Myocyte (in vitro differentiated cells): ENCODE measurements at places on chromosomes 1 and 21. TPM values are rescaled to one million over a fixed set of nuclear protein-coding genes. Genes with fewer than 3 reads are reported as not detected.

DNA sequence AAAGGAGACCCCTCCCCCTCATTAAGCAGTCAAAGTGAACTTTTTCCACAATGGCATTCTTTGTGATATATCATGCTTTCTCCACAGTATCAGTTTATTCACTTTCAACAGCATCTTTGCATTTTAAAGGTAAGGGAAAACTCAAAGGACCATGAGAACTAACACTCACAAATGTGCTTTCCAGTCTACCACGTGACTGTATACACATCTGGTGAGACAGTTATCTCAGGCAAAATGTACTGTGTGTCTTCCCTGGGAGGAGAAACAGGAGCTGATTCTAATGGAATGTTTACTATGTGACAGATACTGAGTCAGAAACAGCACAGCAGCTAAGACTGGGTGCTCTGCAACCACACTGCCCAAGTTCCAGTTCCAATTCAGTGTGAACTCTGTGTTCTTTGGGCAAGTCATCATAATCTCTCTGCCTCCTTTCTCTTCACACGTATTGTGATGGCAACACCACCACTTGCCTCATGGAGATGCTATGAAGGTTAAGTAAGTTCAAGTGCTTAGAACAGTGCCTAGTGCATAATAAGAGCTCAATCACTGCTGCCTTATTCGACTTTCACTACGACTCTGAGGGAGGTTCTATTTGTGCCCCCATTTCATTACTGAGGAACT is 79.0 kb downstream of the SLC45A1 start:
- DNase-seq, result peak; percentile 75

- DNase-seq, result no peak
These were observed 56.6 kb downstream of the PRKCZ start for GRCh38 chr1:2106659-2107405.

DNA sequence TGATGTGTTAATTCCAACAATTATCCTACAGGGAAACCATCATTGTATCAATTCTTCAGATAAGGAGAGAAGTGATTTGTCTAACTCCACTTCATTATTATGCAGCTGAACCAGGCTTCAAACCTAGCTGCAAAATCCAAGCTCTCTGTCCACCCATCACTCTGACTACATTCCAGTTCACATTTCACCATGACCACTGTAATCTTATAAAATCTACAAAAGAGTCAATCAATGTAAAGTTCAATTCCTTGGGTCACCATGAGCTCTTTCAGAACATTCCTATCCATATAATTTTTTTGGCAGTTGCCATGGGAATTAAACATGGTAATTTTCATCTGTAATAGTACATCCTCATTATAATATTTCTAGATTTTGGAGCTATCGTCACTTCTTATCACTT is 100.9 kb downstream of the PLPPR5 start:
- no peak for DNase-seq

- no peak for DNase-seq
These were observed 33.8 kb downstream of the CLIC6 start for GRCh38 chr21:34702341-34703170.

DNA sequence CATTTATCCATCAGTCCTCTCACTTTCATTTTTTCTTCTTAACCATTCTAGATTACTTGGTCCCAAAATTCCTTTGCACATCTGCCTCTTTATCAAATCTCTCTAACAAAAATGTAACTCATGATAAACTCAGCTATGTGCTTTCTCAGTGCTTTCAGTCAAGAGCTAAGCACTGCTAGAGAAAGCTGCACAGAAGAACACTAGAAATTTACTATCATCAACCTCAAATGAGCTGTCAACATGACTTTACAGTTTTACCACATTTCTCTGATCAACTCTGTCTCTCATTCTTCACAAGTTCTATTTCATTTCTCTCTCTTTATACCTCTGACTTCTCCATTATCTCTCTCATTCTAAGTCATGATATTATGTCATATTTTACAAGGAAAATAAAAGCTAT is 54.2 kb upstream of the PRKACB start:
- no peak for DNase-seq

- DNase-seq, result no peak
These were observed 94.7 kb downstream of the PBX1 start for GRCh38 chr1:164653705-164654104.

DNA sequence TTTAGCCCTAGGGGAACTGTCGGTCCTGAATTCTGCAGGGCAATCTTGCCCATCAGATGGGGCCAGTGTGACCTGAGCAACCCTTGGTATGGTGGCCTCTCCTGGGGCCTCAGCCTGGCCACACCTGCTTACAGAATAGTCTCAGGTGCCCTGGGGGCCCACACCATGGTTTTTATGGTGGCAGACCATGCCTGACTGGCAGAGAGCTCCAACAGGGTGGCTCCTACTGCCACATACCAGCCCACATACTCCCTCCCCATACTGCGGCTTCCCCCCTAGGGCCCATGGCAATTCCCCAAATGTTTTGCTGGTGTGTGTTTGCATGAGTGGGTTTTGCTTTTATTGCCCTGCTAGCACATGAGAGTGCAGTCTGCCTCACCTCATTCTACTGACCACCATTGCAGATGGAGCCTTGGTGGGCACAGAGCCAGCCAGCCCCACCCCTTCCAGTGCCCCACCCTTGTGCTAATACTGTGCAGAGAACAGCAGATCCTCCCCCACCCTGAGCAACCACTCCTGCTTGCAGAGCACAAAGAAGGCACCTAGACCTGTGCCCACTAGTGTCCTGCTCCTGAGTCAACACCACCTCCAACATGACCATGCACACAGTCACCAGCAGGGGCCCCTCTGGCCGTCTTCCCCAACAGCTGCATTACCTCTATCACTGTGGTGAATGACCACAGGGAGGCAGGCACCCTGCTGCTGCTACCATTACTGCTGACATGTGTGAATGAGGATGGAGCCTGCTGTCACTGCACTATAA is 86.8 kb downstream of the GDAP2 start:
- peak; percentile 16 for DNase-seq

- no peak for DNase-seq
These were observed 866 bp upstream of the WNT2B start for GRCh38 chr1:112507921-112508277.

- no peak for DNase-seq
These were observed 64.4 kb downstream of the KCNT2 start for GRCh38 chr1:196543833-196544232.

DNA sequence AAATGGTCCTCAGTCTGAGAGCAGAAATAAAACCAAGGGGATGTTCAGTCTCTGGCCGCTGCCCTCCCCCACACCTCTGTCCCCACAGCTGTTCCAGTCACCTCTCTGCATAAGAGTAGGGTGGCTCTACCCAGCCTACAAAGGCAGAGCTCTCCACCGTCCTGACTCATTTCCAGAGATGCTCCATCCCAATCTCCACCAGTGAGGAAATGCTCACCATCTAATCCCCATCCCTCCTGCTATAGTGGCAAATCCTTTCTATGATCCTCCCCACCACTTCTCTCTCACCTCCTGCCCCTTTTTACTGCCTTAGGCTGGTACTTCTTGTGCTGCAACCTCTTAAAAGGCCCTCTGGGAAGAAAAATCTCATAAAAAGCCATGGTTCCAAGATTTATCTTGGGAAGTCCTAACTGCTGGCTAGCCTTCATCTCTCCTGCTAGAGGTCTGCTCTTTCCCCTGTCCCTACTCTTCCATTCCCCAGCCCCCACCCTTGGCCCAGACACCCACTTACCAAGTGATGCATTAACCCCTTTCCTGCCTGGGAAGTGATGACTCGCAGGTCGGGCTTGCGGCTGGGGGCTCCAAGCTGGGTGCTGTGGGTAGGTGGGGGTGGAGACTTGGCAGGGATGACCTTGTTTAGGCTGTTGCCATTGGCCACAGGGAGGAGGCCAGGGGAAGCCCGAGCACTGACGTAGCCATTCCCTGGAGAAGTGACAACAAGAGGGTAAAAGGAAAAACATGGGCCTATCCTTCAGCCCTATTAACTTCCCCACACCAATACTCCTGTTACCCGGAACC is 23.9 kb downstream of the MEF2D start:
- DNase-seq, result no peak

DNA sequence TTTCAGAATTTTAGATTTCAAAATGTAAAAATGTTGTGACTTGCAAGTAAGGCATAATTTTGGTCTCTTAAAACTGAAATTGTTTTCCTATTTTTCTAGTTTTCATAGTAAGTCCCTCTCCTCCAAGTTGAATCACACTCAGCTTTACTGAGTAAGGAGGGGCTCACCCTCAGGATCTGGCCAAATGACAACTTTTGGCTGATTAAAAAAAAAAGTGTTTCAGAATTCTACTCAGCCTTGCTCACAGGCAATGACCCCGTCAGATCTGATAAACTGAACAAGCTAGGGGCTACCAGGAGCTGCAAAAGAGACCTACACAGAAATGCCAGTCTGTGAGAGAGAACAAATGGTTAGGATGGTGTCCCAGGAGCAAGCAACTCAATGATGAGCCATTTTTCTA is 159.8 kb downstream of the PBX1 start:
- DNase-seq, result no peak

DNA sequence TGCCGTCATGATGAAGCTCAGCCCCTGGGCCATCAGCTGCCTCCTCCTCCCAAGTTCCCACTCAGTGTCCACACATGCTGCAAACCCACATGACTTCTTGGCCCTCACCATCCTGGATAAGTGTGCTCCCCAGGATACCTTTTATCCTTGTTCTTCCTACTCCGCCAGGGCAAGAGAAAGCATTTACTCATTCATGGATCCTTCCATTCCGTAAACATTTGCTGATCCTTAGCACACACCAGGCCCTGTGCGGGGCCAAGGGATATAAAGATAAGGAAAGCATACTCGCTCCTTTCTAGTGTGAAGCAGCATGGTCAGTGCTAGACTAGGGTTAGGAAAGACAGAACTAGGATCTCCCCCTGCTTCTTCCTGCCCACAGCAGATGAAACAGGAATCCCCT is 122.1 kb upstream of the HMGB4 start:
- no peak for DNase-seq

DNA sequence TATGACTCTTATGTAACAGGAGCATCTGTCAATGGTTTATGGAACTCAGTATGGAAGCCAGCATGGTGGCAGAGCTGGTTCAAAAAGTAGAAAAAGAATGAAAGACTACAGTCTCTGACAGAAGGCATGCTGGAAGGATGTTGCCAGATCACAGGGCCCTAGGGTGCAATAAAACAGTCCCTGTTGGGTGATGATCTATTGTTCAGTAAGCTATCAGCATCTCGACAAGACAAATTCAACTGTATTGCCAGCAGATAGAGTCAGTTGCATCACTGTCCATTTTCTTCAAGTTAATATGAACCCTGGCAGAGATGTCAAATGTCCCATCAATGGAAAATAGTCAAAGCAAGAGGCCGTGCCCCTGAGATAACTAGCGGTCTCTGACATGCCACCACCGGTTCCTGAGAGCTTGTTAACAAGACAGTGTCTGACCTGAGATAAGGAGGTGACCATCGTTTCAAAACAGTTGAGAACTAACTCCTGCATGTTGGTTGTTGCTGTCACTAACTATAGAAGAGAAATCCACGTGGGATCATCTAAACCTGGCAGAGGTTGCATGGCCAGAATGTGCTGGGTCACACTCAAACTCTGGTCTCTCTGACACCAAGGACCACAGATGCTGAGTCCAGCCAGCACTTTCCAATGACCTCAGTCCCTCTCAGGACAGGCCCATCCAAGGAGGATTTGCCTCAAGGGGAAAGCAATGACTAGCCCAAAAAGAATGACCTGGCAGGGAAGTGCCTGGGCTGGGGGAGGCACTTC is 125.9 kb downstream of the RIPK4 start:
- DNase-seq, result peak; percentile 48

- DNase-seq, result no peak
These were observed 1.3 kb upstream of the H3-3A start for GRCh38 chr1:226061068-226061840.

- DNase-seq, result peak; percentile 23
These were observed 56.6 kb upstream of the CR2 start for GRCh38 chr1:207397525-207397926.

DNA sequence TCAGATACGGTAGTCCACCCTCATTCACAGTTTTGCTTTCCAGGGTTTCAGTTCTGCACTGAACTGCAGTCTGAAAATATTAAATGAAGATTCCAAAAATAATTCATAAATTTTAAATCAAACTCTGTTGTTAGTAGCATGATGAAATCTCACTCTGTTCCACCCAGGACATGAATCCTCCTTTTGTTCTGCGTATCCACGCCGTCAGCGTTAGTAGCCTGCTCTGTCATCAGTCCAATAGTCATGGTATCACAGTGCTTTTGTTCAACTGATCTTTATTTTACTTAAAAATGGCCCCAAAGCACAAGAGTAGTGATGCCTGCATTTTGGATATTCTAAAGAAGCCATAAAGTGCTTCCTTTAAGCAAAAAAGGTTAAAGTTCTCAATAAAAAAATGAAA is 23.9 kb downstream of the CHD1L start:
- no peak for DNase-seq

- no peak for DNase-seq
These were observed 253.5 kb upstream of the CACYBP start for GRCh38 chr1:174746024-174746808.

DNA sequence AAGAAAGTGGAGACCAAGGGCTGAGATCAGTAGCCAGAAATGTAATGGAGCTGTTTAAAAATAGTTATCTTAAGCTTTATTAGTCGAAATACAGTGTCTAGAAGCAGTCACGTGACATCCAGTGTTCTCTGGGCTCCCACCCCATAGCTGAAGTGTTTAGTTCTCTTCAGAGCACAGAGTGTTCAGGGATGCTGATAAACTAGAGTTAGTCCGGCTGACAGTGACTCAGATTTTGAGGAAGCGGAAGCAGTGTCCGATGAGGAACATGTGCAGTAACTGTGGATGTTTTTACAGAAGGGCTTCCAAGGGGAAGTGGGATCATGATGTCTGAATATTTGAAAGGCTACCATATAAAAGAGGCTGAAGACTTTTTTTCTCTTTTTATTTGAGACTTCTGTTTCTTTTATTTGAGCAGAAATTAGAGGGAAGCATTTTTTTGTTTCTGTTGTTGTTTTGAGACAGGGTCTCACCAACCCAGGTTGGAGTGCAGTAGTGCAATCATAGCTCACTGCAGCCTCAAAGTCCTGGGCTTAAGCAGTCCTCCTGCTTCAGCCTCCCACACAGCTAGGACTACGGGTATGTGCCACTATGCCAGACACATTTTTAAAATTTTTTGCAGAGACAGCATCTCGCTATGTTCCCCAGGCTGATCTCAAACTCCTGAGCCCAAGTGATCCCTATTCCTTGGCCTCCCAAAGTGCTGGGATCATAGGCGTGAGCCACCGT is 124.2 kb downstream of the GALNT2 start:
- peak; percentile 63 for DNase-seq

- peak; percentile 93 for DNase-seq
These were observed 59.1 kb downstream of the ITPKB start for GRCh38 chr1:226679853-226680516.

DNA sequence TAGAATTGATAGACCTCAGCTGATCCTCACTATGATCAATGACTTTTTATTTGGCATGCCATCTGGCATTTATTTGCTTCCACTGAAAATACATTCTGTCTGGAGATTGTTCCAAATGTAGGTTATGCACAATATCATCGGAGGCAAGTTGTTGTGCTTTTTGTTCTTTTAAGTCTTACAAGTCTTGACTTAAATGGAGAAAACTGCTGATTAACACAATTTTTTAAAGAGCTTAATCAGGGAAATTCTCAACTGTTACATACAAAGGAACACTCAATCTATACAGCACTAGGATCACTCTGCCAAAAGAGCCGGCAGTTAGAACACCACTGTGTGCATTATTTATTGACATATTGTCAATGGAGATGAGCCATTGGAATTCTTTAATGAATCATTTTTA is 19.2 kb downstream of the CYYR1 start:
- no peak for DNase-seq

The GLIS1 gene
- 1.6 and 1.9 TPM in 2 replicates for total RNA-seq

The DCST1 gene
- not detected in 2 replicates for total RNA-seq

The S100A2 gene
- total RNA-seq, result 6.4 and 7.1 TPM in 2 replicates

The ILDR2 gene
- 0.13 and 0.21 TPM in 2 replicates for total RNA-seq

The KCNAB2 gene
- 1.2 and 1.8 TPM in 2 replicates for total RNA-seq

The LCE2A gene
- total RNA-seq, result not detected in 2 replicates

The DIRAS3 gene
- total RNA-seq, result 5.7 and 6.3 TPM in 2 replicates

The SPRR5 gene
- total RNA-seq, result not detected in 2 replicates
